Cardiac fibroblast (primary cell): ENCODE measurements at places on chromosomes 7 and 10.

- no peak for DNase-seq
Measured at GRCh38 chr10:9215121-9215520, 1160.6 kb downstream of the GATA3 start.

GRCh38 chr10:5608608-5609220 is 57.7 kb downstream of the ASB13 start:
- DNase-seq: no peak

- peak; percentile 91 for DNase-seq
Measured at GRCh38 chr7:1532456-1533254, 2.2 kb downstream of the MAFK start.

GRCh38 chr10:35204650-35205319 is 78.1 kb downstream of the CREM start:
- DNase-seq: no peak

GRCh38 chr7:107850643-107851042 is 40.3 kb upstream of the DLD start:
- peak; percentile 10 for DNase-seq

DNA sequence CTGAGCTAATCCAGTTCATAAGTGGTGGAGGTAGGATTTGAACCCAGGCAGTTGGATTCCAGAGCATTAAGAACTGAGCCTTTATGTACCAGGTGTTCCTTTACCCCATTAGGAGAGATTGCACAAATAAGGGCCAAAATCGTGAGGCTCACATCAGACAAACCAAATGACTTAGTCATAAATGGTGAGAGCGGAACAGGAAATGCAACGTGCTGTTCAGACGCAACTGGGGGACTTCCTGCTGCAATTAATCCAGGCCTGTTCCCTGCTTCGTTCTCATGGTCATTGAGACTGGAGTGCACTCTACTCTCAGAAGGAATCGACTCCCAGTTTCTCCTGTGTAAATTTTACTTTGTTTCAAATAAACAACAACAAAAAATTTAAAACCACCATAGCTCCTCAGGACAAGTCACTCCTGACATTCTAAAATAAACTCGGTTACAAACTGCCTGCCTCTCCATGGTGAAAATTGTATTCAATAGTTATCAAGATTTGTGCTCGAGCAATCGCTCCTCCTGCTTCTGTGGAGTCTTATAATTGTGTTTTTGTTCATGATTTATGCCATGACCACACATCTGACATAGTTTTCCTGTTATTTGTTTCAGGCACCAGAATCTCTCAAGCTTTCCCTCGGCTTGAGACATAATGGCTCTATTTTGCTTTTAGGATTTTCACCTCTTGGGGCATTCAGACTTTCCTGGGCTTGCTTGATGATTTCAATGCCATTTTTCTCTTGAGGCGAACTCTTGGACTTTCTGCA is 115.3 kb upstream of the BMPER start:
- DNase-seq: peak; percentile 72

GRCh38 chr10:101386659-101387259 is 32.8 kb downstream of the BTRC start:
- DNase-seq: no peak

GRCh38 chr10:103921248-103921647 is 3.3 kb upstream of the STN1 start:
- DNase-seq: no peak
